NCI-H510A (cell line): ENCODE measurements at places on chromosomes 5 and 9.

- no peak for DNase-seq
Measured at GRCh38 chr5:104146652-104147051, 584.1 kb upstream of the NUDT12 start.

GRCh38 chr9:137406876-137407589 is 15.9 kb downstream of the EXD3 start:
- peak; percentile 56 for DNase-seq

- no peak for DNase-seq
Measured at GRCh38 chr5:131718487-131719014, 78.3 kb downstream of the FNIP1 start.

DNA sequence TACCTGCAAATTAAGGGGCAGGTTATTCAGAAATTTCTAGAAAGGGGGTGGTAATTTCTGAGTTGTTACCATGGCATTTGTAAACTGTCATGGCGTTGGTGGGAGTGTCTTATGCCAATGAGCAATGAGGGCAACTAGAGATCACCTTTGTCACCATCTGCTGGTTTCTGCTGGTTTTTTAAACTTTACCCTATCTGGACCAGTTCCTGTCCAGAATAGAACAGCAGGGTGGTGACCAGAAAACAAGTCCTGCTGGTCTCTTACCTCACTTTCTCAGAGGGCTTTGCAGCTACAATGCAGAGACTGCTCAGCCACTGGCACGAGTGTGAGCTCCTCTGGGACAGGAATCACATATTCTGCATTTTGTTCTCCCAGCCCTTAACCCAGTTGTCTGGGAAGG is 51.4 kb downstream of the FAM114A2 start:
- no peak for DNase-seq

- DNase-seq: no peak
Measured at GRCh38 chr9:105264380-105264779, 19.9 kb downstream of the SLC44A1 start.

DNA sequence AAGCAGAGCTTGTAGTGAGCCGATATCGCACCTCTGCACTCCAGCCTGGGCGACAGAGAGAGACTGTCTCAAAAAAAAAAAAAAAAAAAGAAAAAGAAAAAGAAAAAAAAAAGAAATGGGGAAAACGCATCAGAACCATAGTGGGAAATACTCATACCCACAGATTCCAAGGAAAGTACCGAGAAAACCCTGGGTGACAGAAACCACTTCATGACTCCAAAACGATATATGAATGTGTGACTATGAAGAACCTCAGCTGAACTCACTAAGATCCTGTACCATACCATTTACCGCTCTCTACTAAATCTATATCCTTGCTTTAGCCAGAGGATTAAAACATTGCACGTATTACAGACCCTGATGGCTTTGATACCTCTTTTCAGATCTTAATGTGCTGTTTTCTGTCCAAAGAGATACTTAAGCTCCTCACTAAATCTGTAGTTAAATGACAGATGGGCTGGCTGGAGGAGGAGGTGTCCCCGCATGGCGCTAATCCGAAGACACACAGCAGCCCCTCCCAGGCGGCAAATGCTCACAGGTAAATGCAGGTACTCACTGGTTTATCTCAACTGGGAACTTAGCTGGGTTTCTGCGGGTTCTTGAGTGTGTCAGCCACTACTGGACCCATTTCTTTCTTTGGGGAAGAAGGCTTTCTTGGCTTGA is 2.8 kb downstream of the LPCAT1 start:
- no peak for DNase-seq

DNA sequence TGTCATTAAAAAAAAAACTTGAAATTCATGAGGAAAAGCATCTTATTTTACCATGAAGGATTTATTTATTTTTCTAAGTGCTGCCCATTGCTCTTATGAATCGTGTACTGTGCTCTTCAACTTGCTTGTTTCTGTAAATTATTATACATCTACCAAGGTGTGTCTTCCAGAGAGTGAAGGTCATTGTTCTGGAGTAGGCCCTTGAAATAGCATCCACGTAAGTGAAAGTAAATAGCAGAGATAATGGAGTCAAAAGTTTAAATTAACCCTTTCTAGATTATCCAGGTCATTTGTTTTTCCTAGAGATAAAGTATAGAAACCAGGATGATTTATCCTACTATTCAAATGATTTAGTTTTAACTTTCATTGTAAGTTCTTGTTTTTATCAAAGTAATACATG is 473.1 kb downstream of the DIRAS2 start:
- DNase-seq: peak; percentile 41

DNA sequence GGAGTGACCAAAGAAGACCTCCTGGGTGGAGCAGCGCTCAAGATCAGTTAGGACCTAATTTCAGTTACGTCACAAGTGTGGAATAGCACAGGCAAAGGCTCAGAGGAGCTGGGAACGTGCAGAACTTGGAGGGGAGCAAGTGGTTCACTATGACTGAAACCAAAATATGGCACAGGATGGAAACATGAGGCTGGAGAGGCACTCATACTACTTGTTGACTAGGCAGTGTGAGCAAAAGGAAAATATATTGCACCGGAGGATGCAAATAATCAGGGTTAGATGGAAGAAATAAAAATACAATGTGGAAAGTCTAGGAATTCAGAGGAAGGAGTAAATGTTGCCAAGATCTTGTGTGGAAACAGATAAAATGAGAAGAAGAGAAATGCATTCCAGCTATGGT is 148.3 kb downstream of the DCP2 start:
- DNase-seq: no peak

GRCh38 chr9:81408951-81409350 is 280.4 kb downstream of the TLE1 start:
- DNase-seq: no peak

- no peak for DNase-seq
Measured at GRCh38 chr5:136772491-136772890, 407.1 kb upstream of the TRPC7 start.

DNA sequence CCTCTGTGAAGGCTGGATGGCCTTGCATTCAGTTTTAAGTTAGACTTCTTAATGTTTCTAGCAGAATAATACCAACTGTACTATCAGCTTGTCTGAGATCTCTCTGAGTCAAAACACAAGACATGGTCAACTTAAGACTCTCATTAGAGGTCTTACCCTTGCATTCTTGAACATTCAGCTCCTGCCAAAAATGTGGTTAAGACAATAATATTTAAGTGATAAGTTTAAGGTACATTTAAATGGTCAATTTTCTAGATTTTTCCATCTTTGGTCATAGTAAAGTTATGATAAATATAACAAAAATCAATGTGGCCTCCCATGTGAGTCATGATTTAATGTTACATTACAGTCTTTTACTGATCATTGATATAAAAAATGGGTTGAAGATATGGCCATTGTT is 75.0 kb downstream of the NR2F1 start:
- no peak for DNase-seq

DNA sequence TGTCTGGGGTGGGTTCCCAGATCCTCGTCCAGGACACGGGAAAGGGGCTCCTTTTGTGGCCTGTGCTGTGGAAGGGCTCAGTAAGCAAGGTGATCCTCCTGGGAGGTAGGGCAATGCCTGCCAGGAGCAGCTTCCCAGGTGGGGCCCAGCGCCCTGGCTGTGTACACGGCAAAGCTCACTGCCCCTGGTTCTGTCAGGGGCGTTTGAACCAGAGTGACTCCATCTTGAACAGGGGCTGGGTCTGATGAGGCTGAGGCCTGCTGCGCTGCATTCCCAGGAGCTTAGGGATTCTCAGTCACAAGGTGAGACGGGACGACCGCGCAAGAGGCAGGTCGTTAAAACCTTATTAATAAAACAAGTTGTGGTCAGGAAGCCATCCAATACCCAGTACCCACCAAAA is 19.9 kb upstream of the SLC12A7 start:
- no peak for DNase-seq

DNA sequence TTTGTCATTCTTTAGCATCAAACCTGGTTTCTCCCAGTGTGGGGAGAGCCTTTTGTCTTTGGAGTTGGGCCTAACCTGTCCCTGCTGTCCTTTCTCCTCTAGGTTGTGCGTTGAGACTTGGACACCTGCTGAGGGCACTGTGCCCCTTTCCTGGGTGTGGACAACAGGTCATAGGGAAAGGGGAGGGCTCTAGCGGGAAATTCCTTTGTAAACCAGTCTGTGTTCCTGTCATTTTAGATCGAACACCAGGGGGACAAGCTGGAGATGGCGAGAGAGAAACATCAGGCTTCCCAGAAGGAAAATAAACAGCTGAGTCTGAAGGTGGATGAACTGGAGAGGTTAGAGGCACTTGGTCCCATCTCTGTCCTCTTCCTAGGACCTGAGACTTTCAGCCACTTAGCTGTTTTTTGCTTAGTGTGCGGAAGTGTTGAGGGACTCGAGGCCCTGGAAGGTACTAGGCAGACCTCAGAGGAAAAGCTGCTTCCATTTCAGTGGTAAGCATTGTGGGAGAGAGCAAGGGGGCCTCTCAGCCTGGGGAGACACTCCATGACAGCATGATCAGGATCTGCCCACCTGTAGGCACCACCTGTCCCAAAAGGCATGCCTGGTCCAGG is 8.6 kb upstream of the GLE1 start:
- DNase-seq: no peak

GRCh38 chr5:58369513-58370190 is 90.2 kb downstream of the PLK2 start:
- no peak for DNase-seq

DNA sequence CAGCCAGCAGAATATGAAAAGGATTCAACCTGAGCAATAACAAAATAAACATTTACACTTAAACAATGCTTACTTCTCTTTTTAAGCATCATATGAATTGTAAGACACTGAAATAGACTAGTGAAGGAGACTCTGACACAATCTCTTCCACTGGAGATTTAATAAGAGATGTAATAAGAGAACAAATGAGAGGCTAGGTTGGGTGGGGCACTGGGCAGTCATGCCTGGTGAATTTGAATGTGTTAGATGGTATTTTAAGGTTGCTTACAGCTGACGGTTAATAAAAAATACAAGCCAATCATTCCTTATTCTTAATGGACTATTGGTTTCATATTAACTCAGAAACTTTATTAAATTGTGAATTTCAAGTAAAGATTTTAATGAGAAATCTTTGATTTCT is 105.9 kb upstream of the TARS1 start:
- no peak for DNase-seq

- no peak for DNase-seq
Measured at GRCh38 chr9:125243792-125244260, 2.7 kb upstream of the HSPA5 start.

- peak; percentile 53 for DNase-seq
Measured at GRCh38 chr9:108477529-108478006, 378.2 kb downstream of the ACTL7B start.

DNA sequence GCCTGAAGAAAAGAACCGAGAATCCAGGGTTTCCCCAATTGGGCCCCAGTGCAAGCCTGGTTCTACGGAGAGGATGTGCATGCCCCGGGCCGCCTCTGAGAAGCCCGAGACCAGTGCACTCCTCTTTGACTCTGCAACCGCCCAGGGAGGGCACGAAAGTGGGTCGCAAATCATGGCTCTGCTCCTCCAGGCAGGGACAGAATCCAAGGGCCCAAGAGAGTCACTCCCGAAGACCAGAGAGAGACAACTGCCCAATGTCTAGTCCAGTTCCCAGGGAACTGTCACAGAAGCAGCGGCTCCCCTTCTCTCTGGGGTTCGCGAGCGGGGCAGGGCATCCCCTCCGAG is 107.8 kb downstream of the PSD2 start:
- no peak for DNase-seq

DNA sequence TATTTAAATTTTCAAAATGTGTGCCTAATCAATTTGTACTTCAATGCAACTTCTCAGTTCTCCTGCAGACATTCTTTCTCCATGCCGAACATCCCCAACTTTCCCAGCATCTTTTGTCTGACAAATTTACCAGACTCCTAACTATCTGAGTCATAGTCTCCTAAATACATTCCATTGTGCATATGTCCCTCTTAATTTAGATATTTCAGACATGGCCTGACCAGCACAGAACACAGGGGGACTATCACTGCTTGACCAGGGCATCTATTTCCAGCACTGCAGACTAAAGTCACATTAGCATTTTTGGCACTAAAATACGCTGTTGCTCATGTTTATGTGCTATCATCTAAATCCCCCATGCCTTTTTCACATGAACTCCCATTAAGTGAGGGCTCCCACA is 71.9 kb downstream of the ITGA1 start:
- no peak for DNase-seq

GRCh38 chr5:54902791-54903473 is 82.5 kb downstream of the ESM1 start:
- no peak for DNase-seq

- DNase-seq: no peak
Measured at GRCh38 chr9:83599071-83599470, 23.9 kb upstream of the IDNK start.

DNA sequence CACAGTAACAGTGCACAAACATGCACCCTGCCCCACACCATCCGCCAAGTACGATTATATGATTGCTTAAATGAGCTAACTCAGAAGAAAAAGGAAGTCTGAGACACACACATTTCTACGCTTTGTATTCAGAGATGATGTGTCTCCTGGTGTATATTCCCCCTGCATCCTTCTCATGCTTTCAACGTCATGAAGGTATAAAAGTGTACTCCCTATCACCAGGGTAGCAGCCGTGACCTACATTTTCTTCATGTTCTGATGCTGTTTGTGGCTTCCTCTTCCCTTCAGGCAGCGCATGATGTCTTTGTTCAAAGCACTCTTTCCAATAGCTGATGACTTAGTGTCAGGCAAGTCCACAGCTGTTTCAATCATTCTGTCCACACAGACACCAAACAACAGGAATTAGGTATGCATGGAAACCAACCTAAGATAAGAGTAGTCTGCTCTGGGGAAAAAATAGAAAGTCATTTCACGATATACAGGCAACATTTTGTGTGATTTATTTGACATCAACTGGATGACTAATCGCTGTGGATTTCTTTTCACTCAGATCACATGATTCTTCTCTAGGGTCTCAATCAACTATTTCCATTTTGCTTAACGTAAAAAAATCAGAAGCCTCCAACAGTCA is 269.4 kb upstream of the PTGER4 start:
- no peak for DNase-seq

GRCh38 chr5:93602241-93603077 is 19.4 kb downstream of the NR2F1 start:
- DNase-seq: no peak

DNA sequence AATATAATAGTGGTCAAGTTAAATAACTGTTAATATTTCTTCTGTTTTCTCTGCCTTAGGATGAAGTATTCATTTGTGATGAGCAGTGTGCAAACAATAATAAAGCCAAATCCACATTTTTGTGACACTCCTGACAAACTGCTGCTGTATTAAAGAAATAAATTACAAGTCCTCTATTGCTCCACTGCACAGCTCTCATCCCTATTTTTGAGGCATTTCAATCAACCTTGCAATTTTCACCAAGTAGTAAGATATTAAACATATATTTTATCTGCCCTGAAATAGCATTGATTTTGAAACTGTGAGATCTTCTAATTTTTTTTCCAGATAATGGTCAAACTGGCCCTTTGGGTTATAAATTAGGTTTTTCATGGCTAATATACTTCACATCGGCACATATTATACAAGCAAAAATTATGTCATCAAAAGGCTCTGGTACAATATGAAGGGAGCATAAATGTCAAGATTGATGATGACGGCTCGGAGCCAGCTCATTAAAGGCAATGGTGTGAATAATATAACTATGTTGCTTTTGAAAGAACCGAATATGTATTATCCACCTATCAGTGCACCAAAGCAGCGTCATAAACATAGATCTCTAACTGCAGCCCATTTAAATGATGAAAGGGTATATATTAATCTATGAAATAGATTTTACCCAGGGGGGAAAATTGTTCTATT is 764.9 kb downstream of the DNAH5 start:
- no peak for DNase-seq
